ENCODE measurements at places on chromosomes 1 and 21.
A peak's percentile ranks its signal among the peaks of the same experiment; 100 is the strongest.

GRCh38 chr21:16395285-16395684, 665.5 kb downstream of the USP25 start:
- DNase-seq: no peak

DNA sequence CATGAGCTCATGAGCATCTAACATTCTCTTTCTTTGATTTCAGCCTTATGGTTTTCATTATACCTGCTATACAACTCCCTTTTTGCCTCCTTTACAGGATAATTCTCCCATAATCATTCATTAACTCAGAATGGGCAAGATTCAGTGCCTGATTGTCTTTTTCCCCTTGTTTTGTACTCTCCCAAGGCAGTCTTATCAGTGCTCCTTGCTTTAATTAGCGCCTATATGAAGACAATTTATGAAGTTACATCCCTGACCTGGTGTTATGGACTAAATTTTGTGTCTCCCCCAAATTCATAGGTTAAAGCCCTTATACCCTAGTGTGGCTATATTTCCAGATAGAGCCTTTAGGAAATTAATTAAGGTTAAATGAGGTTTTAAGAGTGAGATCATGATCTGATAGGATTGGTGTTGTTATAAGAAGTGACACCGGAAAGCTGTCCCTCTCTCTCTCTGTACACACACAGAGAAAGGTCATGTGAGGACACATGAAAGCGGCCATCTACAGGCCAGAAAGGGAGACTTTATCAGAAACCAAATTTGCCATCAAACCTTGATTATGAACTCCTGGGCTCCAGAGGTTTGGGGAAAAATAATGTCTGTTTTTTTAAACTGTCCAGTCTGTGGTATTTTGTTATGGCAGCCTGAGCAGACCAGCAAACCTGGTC, 185.8 kb upstream of the CHODL start:
- DNase-seq: no peak

DNA sequence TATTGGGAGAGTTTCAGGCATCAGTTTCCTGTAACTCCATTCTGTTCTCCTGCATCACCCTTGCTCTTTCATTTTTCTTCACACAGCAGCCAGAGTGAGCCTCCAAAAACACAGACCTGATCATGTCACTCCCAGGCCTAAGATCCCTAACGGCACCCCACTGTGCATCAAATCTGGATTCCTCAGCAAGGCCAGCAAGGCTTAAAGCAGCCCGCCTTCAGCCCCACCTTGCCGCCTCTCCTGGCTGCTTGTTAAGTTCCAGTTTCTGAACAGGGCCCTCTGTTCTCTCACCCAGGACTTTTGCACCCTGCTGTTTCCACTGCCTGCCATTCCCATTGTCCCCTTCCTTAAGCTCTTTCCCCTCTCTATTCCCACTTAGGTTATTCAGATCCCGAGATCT, 29.3 kb downstream of the C1orf116 start:
- DNase-seq: no peak

GRCh38 chr21:42155045-42155855, 63.7 kb upstream of the ABCG1 start:
- no peak for DNase-seq

DNA sequence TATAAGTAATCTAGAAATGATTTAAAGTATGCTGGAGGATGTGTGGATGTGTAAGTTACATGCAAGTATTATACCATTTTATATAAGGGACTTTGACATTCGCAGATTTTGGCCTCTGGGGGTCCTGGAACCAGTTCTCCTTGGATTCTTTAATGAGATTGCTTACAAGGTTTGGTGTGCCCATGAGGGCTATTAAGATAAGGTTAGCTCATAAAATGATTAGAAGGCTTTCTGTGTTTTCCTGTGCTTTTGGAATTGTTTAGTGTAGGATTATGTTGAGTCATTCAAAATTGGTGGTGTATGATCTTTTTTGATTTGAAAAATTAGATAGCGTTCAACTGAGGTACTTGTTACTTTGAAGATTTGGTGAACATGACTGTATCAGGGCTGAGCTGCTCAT, 5.6 kb downstream of the USP25 start:
- no peak for DNase-seq

DNA sequence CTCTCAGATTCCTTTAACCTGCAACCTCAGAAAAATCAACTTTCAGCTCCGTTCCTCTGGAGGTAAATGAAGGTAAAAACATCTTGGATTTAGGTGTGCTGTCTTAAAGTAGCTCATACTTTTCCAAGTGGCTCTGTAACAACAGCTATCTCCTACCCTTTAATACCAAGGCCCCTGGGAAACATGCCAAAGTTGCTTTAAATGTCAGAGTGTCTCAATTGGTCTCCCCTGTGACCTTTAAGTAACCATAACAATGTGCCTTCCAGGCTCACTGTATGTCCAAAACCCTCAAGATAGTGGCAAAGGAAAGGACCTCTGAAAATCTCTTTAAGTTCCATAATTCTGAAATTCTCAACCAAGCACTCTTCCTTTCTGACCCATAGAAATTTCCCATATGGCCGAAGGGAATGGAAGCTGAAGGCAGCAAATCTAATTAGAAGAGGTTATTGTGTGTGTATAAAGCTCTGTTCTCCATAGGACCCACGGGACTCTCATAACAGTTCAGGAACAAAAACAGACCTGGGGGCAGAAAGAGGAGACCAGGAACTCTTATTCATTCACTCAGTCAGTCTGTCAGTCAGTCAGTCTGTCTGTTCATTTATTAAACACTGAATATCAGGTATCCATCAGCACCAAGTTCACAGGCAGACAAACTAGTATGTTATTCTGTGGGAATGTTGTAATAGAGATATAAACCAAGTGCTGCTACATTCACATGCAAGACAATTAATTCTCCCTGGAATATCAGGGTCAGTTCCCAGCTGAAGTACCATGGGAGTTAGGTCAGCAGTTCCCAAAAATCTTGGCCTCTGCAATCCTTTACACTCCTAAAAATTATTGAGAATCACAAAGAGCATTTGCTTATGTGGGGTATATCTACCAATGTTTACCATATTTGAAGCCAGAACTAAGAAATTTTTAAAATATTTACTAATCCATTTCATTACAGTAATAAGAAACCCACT, 19.1 kb downstream of the ASTN1 start:
- no peak for DNase-seq

DNA sequence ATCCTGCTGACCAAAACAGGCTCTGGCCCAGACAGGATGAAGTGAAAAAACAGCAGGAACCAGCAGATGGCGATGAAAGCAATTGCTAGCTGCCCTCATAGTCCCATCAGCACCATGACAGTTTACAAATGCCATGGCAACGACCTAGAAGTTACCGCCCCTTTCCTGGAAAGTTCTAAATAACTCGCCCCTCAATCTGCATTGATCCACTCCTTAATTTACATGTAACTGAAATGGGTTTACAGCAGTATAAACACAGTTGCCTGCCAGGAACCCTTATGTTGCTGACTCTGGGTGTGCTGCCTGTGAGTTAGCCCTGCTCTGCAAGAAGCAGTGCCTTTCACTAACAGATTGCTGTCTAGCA, 65.5 kb upstream of the CR1L start:
- peak; percentile 74 for DNase-seq

- DNase-seq: no peak
Measured at GRCh38 chr1:242712248-242712647, 187.8 kb upstream of the PLD5 start.

GRCh38 chr1:10555635-10556429, 81.1 kb downstream of the PEX14 start:
- DNase-seq: peak; percentile 59

GRCh38 chr1:152034324-152034653, 2.5 kb downstream of the S100A11 start:
- no peak for DNase-seq

GRCh38 chr1:154862907-154863306, 7.2 kb downstream of the KCNN3 start:
- DNase-seq: no peak

- DNase-seq: no peak
Measured at GRCh38 chr21:35163411-35163810, 114.3 kb upstream of the RUNX1 start.

GRCh38 chr1:226404063-226404903, 3.6 kb downstream of the PARP1 start:
- no peak for DNase-seq

DNA sequence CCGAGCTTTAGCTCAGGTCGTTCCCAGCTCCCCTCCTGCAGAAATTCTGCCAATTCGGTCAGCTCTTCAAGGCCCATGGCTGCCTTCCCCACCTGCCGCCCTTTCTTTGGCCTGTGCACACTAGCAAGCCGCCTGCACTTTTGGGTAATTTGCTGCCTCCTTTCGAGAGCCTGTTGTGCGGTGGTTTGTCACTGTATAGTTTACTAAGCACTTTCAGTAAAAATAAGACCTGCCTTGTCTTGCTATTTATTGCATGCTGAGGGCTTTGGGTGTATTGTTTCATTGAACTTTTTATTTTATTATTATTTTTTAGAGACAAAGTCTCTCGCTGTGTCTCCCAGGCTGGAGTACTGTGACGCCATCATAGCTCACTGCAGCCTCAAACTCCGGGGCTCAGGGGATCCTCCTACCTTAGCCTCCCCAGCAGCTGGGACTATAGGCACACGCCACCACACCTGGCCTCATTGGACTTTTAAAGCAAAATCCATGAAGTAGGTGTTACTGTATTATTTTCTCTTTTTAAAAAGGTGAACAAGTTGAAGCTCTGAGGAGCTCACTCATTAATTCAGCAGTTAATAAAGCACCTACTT, 1.1 kb upstream of the FABP3 start:
- DNase-seq: no peak

DNA sequence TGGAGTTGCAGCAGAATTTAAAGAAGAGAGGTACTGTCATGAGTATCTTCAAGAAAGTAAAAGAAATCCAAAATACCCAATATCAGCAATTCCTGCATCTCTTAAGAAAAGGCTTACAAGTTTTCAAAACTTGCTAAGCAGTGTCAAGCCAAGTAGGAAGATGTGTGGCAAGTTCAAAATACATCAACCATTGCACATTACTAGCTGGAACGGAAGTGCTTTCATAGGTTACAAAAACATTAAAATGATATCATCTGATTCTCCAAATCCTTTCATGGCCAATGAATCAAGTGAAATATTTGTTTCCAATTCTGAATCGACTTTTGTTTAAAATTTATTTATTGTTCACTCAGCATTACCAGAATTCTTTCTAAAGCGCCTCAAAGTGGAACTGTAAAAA, 5.7 kb upstream of the ABCA4 start:
- no peak for DNase-seq

DNA sequence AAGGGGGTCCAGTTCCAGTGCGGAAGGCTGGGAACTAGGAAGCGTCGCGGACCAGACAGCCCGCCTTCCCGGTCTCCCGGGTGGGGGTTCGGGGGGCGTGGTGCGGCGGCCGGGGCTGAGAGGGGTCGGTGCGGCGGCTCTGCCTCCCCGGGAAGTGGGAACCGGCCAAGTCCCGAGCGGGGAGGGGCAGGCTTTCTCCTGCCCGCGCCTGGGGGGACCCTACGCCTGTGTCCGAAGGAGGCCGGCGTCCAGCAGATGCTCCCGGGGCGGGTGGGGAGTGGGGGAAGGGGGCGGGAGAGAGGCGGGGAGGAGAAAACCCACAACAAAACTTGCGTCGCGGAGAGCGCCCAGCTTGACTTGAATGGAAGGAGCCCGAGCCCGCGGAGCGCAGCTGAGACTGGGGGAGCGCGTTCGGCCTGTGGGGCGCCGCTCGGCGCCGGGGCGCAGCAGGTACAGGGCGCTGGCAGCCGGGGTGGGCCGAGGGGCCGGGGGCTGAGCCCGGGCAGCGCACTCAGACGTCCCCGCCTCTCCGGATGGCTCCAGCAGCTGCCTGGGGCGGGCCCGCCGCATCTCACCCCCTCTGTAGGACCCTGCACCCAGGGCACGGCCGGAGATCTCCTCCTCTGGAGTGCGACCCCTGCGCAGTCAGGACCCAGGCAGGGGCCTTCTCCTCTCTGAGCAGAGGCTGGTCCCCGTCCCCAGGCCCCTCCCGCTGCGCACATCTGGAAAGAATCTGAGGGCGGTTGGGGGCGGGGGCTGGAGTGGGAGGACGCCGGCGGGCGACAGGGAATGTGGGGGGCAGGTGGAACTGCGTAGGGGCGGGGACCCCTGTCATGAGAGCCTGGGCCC, at the start of gene PODN:
TSS of gene PODN (plus strand) at position 355 of the 849 bp plus-strand sequence. CDS start 7,643 bp downstream, outside the sequence.
- no peak for DNase-seq

- no peak for DNase-seq
Measured at GRCh38 chr1:221863635-221864034, 121.7 kb upstream of the DUSP10 start.

DNA sequence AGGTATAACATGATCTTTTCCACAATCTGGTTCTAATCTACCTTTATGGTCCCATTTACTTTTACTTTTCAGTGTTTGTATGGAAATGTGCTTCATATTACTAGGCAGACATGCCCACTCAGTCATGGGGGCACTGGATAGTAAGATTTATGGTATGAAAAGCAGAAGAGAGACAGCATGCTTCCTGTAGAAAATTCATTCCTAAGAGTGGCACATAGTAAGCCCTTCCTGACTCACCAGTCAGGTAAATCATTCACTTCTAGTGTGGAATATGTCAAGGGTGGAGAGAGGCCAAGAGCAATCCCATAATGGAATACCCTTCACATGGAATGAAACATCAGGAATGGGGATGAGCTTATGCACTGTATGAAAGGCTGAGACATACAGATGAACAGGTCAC, 49.5 kb upstream of the BCL10 start:
- DNase-seq: no peak

DNA sequence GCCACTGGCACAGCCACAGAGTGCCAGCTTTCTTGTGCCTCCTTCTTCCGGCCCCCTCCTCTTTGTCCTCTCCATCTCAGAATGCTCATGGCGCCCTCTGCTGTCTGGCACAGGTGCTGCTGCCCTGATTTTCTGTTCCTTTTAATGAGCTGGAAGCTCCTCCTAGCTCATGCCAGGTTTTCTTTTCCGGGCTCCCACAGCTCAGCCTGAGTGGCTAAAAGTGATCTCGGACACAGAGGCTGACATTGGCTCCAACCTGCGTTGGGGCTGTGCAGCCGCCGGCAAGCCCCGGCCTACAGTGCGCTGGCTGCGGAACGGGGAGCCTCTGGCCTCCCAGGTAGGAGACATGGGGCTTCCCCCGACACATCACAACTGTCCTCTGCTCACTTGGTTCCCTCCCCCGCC, 18.7 kb downstream of the CNTN2 start:
- peak; percentile 68 for DNase-seq

- no peak for DNase-seq
Measured at GRCh38 chr1:170536924-170537551, 5.1 kb downstream of the GORAB start.

- DNase-seq: no peak
Measured at GRCh38 chr1:199272139-199272544, 633.3 kb downstream of the PTPRC start.

- DNase-seq: peak; percentile 77
Measured at GRCh38 chr21:45592208-45592619, 50.0 kb upstream of the SLC19A1 start.

DNA sequence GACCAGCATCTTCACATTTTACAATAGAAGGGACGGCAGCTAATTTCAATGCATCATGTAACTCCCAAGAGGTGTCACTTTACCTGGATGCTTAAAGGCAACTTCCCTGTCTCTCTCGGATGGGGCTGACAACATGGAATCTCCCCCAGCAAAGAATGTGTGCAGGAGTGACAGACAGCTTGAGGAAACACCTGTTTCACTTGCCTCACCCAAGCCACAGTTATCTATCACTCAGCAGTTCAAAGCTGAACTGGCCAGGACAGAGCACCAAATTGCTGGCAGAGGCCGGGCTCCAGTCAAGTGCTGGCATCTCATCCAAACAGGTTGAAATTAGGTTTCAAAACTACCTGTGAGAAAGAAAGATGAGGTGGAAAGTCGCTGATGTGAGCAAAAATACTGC, 538.0 kb upstream of the PLXNA2 start:
- peak; percentile 10 for DNase-seq
